ENCODE measurements at places on chromosomes 16 and 17.

DNA sequence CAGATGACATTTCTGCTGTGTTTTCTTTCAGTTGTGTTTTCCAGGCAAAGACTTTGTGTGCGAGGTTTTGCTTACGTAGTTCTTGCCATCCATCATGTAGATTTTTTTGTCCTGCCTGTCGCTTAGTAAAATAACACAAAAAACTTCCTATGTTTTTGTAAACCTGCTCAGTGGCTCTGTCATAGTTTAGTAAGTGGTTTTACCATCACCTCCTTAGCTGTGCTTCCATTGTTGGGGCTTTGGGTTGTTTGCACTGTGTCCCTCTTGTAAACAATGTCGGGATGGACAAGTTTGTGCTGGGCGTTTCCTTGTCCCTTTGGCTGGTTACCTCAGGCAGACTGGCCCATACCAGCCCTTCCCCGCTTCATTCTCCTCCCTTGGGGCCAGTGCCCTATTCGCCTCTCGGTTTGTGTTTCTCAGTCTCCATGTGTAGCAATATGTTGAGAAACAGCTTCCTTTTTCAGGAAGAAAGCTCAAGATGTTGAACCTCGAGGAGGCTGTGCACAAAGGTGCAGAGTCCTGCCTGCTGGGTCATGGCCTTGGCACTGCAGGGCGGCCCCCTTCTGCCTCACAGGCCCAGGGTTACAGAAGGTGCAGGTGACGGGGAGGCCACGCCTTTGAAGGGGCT, 74.6 kb downstream of the KSR1 start:
- peak; percentile 59 for DNase-seq

GRCh38 chr16:66508914-66509496, 40.9 kb downstream of the TK2 start:
- DNase-seq: no peak

DNA sequence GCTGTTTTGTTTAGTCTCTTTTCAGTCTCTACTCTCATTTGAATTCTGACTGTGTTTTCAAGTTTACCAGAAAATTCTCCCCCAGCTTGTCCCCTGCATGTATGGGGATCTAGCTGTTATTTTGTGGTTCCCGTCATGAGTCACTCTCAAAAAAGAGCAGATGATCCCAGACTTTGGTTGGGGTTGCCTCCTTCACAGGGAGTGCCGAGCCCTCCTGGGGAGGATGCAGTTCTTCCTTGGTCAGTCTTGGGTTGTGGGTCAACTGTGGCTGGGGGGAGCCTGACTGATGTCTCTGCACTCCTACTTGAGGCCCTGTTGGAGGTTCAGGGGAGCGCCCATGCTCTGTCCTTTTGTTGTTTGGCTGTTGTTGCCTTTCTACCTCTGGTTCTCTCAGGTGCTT, 37.7 kb downstream of the EPN2 start:
- no peak for DNase-seq

DNA sequence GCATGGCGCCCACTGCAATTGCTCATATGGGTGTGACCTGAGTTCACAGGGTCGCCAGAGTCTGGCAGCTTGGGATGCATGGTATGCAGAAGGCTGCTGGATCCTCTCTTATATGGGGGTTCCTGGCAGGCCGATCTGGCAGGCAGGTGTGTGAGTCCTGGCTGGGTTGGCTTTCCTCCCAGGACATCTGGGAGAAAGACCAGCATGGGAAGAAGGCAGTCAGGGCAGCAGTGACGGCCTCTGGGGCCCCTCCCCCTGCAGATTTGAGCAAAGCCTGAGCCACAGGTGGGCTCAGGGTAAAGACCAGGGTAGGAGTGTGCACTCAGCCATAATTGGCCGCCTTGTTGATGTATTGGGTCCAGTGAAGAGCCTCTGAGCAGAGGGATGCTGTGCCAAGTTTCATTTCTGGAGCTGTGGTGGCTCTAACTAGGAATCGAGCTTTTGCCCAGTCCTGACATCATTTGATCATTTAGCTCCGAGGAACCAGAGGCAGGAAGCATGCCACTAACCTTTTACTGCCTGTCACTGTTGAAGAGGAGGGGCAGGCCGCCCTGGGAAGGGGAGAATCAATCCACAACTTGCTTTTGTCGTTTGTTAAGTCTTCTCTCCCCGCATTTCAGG, 174.3 kb downstream of the CCDC182 start:
- no peak for DNase-seq

- no peak for DNase-seq
Observed at GRCh38 chr17:64145375-64145750, 15.4 kb upstream of the ERN1 start.

- peak; percentile 56 for DNase-seq
Observed at GRCh38 chr17:38538906-38539305, 66.8 kb downstream of the SRCIN1 start.

DNA sequence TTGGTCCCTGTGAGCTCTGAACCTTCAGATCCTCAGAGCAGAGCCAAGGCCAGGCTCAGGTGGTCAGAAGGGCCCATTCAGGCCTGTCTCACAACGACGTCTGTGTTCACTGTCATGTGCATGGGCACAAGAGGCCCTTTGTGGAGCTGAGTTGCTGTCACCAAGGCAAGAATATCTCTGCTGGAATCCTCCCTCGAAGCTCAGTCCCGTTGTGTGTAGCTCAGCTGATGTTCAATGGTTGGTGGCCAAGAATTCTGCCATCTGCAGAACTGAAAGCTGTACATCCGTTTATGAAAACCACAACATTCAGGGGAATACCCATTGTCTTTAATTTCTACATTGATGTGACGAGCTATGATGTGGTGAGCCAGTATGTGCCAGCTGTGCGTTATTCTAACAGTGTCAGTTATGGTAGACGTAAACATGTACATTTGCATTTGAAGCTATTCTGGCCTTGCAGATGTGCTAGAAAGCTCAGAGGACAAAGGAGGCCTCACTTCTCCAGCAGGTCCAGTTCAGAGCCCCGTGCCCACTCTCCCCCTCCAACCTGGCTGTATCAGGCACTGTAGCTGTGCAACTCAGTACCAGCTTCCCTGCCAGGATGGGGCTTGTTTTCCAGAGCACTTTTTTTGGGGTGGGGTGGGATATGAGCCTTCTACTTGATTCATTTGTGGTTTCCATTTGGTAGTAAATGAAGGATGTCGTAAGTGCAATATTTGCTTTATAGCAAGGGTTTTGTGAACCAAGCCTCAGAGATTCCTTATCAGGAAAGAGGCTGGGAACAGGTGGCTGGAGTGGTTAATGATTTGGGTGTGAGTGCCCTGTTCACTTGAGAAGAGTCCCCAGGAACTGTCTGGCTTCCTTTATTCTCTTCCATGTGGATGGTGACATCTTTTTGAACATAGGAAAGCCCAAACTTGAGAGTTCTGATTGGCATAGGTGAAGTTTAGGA, 56.1 kb downstream of the B9D1 start:
- DNase-seq: no peak

DNA sequence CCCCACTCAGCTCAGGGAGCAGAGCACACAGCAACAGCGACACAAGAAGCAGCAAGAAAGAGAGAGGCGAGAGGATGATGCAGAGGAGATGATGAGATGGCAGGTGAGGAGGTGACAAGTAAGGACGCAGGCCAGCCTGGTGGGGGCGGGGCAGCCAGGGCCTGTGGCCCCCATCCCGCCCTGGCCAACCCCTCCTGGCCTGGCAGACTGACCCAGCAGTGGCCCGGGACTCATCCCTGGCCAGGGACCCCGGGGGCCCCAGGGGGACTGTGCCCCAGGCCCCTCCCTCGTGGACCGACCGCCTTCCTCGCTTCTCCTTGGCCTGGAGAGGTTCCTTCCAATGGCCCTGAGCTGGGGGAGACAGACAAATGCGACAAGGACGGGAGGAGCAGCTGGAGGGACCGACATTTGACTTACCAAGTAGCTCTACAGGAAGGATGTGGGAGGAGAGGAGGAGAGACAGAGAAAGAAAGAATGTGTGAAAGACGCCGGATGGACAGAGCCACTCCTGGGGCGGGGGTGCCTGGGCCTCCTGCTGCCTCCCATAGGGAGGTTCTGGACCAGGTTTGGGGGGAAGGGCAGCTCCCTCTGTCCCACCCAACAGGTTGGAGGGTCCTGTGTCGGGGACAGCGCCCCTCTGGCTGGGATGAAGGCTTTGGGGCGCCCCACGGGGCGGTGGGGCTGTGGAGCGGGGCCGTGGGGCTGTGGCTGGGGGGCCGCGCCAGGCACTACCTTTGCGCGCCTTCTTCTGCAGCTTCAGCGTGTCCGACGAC, 6.8 kb downstream of the MTSS2 start:
- DNase-seq: no peak

- no peak for DNase-seq
Observed at GRCh38 chr16:87416826-87417527, 24.8 kb downstream of the MAP1LC3B start.

Data from NCI-H510A (cell line).